A549 treated with CpdA at 1 μM for 4 hours (cell line): ENCODE measurements at places on chromosomes 13 and 19. TPM values are rescaled to one million over a fixed set of nuclear protein-coding genes. Genes with fewer than 3 reads are reported as not detected.

Gene ZNF878
- total RNA-seq = not detected in 5 replicates

Gene NLRP4
- not detected in 5 replicates for total RNA-seq

Gene ZNF497
- total RNA-seq = 0.85 to 1.9 TPM (median 1.6 TPM) in 5 replicates

Gene TEAD2
- total RNA-seq = 14.6 to 19.1 TPM (median 16.8 TPM) in 5 replicates

Gene FCER2
- total RNA-seq = not detected in 5 replicates
